ENCODE measurements at places on chromosomes 1 and 21.

DNA sequence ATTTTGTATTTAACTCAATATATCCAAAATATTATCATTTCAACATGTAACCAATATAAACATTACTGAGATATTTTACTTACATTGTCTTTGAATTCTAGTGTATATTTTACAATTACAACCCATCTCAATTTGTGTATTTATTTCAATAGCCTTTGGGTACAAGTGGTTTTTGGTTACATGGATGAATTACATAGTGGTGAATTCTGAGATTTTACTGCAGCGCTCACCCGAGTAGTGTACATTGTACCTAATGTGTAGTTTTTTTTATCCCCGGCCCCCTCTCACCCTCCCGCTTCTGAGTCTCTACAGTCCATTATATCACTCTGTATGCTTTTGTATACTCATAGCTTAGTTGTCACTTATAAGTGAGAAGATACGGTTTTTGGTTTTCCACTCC lies 117.0 kb upstream of the GALNT2 start:
- no peak for DNase-seq

DNA sequence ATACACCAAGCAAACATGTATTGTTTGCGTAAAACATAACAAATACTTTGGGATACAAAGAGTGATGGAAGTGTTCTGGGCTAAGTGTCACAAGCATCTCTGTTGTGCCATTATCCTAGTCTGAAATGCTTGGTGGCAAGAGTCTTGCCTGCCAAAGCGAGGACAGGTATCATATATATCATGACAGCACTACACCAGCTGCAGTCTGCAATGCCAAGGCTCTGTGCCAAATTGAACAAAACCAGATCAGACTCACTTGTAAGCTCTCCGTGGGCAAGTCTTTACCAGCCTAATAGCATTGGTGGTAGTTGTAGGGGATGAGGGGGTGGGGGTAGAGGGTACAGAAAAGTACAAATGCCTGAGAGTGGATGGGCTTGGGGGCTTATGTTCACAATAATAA lies 119.2 kb downstream of the RWDD3 start:
- no peak for DNase-seq

GRCh38 chr1:59565611-59566410 lies 248.9 kb upstream of the HOOK1 start:
- DNase-seq: no peak

DNA sequence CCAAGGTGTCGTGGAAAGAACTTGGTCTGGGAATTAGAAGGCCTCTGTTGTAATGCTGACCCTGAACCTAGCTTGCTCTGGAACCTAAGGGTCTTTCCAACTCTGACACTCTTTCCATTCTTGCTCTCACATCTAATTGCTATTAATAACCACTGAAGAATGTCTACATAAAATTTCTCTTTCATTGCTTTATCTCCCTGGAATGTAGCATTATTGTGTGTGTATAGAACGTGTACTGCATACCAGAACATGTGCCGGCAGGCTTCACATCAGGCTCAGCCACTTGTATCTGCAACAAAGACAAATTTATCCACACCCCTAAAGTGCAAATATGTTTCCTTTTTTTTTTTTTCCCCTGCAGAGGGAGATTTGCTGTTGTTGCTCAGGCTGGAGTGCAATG lies 13.9 kb upstream of the LAX1 start:
- DNase-seq: no peak

- no peak for DNase-seq
Measured at GRCh38 chr1:147078606-147079399, 93.5 kb downstream of the PRKAB2 start.

DNA sequence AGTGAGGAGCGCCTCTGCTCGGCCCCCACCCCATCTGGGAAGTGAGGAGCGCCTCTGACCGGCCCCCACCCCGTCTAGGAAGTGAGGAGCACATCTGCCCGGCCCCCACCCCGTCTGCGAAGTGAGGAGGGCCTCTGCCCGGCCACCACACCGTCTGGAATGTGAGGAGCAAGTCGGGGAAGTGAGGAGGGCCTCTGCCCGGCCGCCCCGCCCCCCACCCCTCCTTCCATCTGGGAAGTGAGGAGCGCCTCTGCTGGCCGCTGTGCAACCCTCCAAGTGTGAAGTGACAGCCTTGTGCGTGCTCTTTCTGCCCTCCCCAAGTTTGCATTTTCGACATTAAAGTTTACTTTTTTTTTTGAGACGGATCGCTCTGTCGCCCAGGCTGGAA lies 5.1 kb upstream of the ZZZ3 start:
- DNase-seq: no peak

DNA sequence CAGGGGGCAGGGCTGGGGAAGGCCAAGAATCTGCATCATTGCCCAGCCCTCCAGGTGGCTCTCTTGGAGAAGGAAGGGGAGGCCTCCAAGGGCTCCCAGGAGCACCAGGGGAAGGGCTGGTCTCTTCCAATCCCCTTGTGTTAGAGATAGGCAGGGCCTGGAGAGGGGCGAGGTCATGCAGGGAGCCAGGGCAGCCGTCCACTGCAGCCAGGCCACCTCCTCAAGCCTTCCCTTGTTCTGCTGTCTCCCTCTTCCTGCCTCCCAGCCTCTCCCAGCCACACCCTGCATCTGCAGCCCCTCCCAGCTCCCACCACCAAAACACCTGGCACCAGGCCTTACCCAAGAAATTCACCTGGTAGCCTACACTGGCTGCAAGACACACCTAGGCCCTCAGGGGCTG lies 105.3 kb upstream of the IFFO2 start:
- DNase-seq: no peak

GRCh38 chr1:33163621-33164519 lies 18.0 kb downstream of the TRIM62 start:
- DNase-seq: no peak

GRCh38 chr1:23394684-23395083 lies 25.0 kb upstream of the ZNF436 start:
- no peak for DNase-seq

- no peak for DNase-seq
Measured at GRCh38 chr1:44250068-44250781, 37.0 kb downstream of the DMAP1 start.

DNA sequence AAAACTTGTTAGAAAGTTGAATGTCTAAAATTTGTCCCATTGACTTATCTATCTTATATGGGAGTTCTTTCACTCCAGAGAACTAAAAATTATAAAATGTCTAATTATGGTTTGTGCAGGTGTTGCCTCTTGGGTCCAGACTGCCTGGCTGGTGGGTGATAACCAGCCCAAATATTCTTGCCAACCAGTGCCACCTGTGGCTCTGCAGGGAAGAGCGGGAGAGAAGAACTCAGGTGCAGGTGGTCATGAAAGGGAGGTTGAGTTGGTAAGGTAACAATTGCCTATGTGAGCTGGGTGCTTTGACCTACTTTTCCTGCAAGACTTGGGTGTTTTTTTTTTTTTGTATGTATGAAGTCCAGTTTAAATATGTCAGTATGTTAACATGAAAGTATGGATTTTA lies 10.2 kb downstream of the RPS6KC1 start:
- no peak for DNase-seq

- DNase-seq: no peak
Measured at GRCh38 chr1:108598340-108598739, 38.4 kb downstream of the EEIG2 start.

DNA sequence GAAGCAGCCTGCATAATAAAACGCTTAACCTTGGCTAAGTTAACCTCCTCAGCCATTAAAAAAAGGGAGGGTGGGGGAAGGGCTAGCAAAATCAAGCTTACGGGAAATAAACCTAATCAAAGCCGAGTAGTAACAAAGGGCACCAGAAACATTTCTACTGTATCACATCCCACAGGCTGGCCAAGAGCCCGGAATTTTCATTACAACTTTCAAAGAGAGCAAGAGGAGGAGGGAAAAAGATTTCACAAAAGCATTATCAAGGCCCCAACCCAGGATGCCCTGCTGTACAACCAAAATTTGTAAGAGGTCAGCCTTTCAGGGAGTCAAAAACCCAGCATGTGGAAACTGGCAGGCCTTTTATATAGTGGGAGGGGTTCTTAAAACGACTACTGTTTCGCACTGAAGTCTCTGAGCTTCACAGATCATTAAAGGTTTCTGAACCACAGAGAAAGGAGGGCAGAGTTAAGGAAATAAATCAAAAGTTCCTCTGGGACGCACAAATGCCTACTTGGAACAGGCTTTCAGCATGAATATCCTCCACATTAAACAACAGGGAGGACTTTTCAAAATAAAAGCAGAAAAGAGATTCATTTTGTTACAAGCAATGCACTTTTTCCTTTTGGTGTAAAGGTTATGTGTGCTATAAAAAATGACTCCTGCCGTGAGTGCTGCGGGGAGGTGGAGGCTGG lies 90.4 kb downstream of the SLC45A1 start:
- no peak for DNase-seq

GRCh38 chr1:53237638-53238037 lies 680 bp downstream of the MAGOH start:
- no peak for DNase-seq

GRCh38 chr1:86718786-86719185 lies 14.4 kb downstream of the SH3GLB1 start:
- DNase-seq: no peak

GRCh38 chr1:165841582-165842017 lies 14.2 kb downstream of the UCK2 start:
- DNase-seq: no peak

GRCh38 chr1:180646547-180646946 lies 14.7 kb downstream of the XPR1 start:
- DNase-seq: no peak

- DNase-seq: no peak
Measured at GRCh38 chr1:181113059-181113641, 24.6 kb downstream of the IER5 start.

DNA sequence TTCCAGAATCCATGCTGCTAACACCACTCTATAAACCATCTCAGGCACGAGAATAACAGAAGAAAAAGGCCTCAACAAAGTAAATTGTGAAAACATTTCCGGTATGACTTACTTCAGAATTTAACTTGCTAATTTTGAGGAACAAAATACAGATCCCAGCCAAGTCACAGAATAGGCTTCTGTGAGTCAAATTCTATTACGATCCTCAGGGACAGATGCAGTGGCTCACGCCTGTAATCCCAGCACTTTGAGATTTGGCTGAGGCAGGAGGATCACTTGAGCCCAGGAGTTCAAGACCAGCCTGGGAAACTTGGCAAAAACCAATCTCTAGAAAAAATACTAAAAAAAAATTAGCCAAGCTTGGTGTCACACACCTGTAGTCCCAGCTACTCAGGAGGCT lies 8.8 kb upstream of the CCDC27 start:
- DNase-seq: peak; percentile 3

DNA sequence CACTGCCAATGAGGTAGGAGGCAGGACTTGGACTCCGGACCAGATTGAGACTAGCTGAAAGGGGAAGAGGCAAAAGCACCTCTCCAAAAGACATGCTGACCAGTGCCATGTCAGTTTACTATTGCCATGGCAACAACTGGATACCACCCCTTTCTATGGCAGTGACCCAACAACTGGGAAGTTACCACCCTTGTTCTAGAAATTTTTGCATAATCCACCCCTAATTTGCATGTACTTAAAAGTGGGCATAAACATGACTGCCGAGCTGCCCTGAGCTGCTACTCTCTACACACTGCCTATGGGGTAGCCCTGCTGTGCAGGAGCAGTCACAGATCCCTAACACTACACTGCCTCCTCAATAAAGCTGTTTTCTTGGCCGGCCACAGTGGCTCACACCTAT lies 19.0 kb upstream of the SLC6A9 start:
- no peak for DNase-seq

GRCh38 chr1:82268826-82269225 lies 468.1 kb downstream of the ADGRL2 start:
- no peak for DNase-seq

GRCh38 chr1:43279666-43280065 lies 5.7 kb downstream of the C1orf210 start:
- DNase-seq: no peak

DNA sequence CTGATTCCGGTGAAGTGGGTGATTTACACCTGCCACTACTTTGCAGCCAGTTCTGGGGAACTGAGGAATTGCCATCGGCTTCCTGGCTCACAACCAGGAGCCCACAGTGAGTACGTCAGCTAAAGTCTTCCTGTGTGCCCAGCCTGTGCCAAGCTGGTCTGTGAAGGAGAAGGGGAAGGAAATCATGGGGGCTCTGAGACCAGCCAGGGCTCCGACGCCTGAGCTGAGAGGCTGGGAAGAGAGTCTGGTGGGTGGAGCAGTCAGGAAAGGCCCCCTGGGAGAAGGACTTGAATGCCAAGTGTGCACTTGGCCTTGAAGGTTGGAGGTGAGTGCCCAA lies 1.2 kb downstream of the LURAP1 start:
- no peak for DNase-seq

GRCh38 chr1:228087771-228088251 lies 5.3 kb downstream of the ARF1 start:
- peak; percentile 91 for DNase-seq

DNA sequence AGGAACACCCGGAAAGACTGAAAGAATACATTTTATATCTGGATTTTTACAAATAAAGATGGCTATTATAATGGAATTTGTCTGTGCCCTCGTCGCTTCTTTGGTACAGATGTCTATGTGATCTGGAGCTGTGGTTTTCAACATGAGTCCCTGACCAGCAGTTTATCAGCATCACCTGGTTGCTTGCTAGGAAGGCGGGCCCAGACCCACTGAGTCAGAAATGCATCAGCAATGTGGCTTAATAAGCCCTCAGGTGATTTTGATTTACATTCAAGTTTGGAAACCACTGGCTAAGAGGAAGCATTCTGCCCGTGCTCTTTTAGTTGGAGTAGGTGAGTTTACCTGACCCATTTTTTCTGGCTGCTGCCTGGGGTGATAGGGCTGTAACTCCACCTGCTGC lies 31.7 kb downstream of the ATP1A1 start:
- DNase-seq: no peak

GRCh38 chr1:65939636-65940035 lies 146.9 kb downstream of the PDE4B start:
- peak; percentile 92 for DNase-seq

DNA sequence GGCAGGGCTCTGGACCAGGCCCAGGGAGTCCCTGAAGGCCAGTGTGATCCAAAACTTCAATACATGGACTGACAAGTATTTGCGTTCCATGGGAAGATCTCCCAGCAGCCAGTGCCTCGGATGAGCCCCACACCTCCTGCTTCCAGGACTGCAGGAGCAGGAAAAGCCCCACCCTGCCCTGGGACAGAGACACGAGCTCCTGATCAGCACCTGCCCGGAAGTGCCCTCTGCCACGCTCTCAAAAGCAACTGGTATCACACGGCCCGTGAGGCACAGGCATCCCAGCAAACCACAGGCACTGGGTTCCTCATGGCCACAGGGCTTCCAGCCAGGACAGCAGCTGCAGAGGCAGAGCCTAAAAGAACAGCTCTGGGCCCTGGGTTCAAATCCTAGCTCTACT lies 48.6 kb downstream of the ACOT7 start:
- no peak for DNase-seq

DNA sequence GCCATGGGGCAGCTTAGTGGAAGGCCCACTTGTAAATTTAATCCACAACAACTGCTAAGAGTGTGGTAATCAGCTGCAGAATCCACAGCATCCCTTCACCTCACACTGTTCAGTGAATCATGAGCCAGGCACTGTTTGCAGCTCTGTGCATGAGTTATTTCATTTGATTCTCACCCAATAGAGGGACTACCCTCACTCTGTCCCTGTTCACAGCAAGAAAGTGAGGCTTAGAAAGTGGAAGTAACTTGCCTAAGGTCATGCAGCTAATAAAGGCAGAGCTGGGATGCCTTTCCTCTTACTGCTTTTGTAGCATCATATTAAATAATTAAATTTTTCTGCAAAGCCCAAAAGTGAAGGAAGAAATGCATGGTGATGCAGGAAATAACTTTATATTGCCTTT lies 346.5 kb upstream of the PLD5 start:
- DNase-seq: no peak

Data from inflammatory macrophage (primary cell).